8988T (cell line): ENCODE measurements at places on chromosomes 4 and X.

DNA sequence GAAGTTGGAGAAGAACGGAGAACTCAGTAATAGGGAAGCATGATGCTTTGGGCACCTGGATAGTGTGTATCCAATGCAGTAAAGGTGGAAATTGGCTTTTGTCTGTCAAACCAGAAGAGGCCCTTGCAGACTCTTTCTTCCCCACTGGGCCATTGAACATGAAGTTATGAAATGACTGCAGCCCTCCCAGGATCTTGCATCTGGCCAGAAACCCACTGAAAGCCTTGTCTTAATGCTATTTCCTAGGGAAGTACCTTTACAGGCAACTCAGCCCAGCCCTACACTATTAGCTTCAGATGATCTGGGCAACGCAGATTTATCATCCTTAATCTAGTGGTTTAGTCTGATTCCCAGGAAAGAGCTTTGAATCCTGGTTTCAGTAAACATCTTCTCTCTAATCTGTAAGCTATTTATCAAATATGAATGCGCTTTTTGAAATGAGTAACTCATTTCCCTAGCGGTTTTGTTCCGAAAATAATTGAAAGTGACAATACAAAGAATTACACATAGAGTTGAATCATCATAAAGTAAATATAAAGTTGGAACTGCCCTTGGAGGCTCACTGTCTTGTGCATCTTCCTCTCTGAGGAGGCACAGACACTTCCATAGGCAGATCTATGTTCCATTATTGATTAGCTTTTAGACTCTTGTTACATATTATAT lies 464.1 kb downstream of the IDS start:
- DNase-seq = no peak

- no peak for DNase-seq
Measured at GRCh38 chr4:12409507-12410190, 981.0 kb upstream of the HS3ST1 start.

DNA sequence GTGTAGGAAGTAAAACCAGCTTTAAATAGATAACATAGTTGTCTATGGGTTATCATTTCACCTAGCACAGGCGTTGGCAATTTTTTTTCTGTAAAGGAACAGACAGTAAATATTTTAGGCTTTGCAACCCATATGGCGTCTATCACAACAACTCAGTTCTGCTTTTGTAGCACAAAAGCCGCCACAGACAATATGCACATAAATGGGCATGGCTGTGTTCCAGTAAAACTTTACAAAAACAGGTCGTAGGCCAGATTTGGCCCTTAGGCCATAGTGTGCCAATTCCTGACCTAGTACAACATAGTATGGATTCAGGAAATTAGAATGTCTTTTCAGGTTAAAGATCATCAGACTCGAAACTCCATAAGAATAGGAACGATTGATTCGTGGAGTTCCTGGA lies 265.3 kb upstream of the GK2 start:
- no peak for DNase-seq

DNA sequence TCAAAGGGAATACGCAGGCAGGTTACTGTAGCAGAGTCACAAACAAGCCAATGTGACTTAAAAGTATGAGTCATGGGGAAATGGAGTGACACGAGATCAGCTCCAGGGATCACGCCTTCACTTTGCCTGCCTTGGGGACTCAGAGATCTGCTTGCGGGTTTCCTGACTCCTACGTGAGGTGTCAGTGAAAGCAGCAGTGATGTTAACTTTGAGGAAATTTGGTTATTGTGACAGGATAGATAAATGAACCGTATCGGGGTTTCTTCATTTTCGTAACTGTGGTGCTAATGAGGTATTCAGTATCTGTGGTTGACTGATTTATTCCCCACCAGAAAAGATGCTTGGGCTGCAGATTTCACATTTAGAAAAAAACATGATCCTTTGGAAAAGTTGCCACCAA lies 383.3 kb upstream of the ZFP42 start:
- no peak for DNase-seq

DNA sequence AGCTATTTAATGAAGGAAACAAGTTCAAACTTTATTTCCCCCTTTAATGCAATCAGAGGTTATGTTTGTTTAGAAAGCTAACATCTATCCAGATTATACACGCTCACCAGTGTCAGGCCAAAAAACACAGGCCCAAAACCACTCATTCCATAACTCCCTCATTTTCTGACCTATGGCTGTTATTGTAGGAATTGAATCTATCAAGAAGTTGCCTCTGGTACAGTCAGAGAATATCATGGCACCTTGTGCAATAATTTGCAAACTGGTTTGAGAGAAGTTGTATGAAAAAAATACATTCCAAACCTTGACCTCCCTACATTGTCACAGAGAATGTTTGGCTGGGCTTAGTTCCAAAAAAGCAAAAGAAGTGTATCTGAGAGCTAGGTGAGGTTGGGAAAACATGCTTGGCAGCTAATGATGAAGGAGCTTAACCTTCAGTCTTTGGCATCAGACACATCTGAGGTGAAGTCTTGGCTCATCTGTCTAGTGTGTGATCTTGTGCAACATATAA lies 591.0 kb downstream of the ANKRD50 start:
- no peak for DNase-seq

DNA sequence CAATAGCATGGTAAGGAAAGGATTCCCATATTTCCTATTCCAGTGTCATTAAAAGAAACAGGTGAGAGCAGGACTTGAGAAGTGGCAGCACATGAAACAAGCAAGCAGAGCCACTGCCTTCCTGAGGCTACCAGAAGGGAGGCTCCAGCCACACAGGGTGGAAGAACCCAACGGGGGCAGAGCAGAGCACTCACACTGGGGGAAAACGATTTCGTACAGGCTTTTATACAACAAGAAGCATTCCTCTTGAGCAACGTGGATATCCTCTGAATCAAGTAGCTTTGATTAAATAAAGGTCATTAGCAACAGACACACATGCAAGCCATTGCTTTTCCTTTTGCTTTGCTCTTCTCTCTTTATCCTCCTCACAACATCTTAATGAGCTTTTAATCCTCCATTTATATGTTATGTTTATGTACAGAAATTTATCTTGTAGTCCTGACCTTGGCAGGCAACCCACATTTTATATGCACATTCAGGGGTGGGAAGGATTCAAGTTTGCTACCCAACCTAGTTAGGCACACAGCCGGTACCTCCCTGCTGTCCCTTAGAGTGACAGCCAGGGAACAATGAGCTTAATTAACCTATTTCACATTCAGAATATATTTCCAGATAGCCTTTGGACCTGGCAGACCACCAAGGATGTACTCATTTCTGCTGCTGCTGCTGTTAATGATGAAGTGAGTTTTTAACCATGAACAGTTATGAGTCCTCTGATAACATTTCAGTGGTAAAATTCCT lies 202.1 kb downstream of the ARHGAP24 start:
- no peak for DNase-seq

- DNase-seq = no peak
Measured at GRCh38 chr4:113943863-113944262, 35.6 kb downstream of the ARSJ start.

GRCh38 chr4:151575646-151576045 lies 166.7 kb downstream of the FHIP1A start:
- no peak for DNase-seq

- no peak for DNase-seq
Measured at GRCh38 chrX:53044995-53045394, 3.6 kb upstream of the GPR173 start.

DNA sequence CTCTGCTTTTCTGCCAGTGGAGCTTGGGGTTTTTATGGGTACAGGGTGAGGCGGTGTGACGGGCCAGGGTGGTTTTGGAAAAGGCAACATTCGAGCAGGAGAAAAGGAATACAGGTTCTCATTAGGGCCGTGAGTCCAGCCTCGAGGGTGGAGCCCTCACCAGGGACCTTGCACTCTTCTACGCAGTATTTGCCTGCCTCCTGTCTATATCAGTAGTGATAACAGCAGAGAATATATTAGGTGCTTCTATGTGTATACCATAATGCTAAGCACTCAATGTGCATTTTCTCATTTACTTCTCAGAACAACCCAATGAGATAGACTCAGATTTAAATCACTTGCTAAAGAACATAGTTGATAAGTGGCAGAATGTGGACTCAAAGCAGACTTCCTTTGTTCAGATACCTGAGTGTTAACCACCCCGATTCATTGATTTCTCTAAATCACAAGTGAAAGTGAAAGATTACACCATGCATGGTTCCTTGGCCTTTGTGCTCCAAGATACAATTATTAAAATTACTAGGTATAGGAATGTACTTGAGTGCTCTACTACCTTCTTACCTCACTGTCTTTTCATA lies 403.9 kb downstream of the PCDH7 start:
- DNase-seq = no peak

GRCh38 chrX:134571796-134572195 lies 86.5 kb downstream of the PLAC1 start:
- DNase-seq = no peak

DNA sequence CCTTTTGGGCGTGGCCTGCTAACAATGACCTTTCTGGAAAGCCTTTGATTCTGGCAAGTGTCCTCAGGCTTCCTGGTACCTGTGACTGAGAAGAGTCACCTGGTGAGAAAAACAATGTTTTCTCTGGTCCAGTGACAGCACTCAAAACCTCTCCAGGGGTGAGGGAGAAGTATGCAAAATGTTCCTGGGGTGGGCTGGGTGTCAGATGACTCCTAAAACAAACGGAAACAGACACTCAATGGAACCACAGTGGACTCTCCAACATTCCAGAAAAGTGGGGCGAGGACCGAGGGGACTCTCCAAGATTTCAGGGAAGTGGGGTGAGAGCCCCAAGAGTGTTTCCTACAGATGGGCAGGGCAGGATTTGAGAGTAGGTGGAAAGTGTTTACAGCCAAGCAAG lies 69.5 kb downstream of the ANAPC4 start:
- DNase-seq = no peak

GRCh38 chr4:38231626-38232025 lies 271.4 kb downstream of the PTTG2 start:
- no peak for DNase-seq

DNA sequence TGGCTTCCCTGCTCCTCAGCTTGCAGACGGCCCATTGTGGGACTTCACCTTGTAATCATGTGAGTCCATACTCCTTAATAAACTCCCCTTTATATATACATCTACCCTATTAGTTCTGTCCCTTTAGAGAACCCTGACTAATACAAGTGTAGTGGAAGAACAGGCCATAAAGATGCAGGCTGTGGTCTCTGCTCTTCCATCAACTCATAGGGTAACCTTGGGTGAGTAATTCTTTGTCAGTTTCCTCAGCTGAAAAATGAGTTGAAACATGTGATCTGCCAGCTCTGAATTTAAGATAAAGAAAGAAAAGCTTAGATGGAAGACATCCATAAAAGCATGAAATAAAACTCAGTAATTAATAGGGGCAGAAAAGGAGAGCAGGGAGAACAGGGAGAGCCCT lies 103.6 kb downstream of the ENOX2 start:
- DNase-seq = no peak

GRCh38 chr4:7322166-7322991 lies 112.4 kb downstream of the PSAPL1 start:
- no peak for DNase-seq

- no peak for DNase-seq
Measured at GRCh38 chr4:123114915-123115756, 192.7 kb upstream of the NUDT6 start.

DNA sequence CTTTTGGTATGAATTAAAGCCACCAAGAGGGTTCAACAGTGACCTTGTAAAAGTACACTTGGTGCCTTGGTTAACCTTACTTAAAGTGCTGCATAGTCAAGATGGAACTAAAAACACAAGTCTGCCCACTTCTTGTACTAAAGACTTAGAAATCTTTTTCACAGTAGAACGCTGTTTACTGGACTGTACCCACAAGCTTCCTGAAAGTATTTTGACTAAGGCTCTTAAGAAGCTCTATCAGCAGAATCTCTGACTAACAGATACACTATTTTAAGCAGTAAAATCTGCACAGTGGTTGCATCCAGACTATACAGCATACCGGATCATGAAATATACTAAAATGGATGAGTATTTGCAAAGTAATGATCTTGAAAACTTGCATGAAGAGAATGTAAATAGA lies 7.2 kb downstream of the RAB28 start:
- no peak for DNase-seq

GRCh38 chrX:50067435-50068284 lies 133.1 kb downstream of the AKAP4 start:
- DNase-seq = no peak
